ELF-1 (cell line): ENCODE measurements at places on chromosomes 1 and 21.

DNA sequence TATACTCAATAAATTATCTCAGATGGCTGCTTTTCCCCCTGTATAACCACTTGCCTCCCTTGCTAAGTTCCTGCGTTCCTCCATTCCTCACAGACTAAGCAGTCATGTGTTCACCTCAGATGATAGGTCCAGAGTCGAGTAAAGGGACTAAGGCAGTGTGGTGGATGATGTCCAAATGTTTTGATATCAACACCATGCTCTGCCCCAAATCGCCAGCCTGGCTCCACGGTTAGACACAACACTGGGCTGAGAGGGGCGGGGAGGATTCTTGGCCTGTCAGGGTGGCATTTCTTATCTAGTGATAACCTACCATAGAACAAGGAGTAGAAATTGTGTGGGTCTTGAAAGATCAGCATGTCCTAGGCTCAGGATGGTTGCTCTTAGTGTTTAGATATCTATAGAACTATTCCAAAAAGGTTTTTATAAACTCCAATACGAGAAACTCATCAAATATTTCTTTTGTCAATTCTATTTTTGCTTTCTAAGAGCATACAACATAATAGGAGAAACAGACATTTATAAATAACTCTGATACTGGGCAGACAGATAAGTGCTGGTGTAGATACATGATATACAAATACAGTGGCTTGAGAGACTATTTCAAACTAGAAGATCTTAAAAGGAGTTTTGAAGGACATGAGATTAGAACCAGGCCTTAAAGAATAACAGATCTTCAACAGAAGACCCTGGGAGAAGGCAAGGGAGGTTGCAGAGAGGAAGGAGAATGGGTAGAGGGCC is 21.5 kb downstream of the GJA5 start:
- DNase-seq: no peak

DNA sequence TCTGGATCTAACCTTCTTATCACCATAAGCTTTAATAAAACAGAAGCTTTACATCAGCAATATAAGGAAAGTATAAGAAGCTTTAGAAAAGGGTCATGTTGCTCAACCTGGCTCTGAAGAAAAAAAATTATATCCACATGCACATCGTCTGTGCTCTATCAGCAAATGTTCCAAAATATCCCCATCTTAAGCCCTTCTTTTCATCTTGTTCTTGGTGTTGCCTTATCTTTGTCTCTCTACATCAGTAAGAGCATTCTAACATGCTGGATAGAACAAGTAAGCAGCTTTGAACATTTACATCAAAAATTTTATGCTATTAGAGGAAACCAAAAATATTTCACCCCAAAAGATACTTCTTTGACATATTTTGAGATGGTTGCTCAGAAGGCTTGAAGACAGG is 157.8 kb upstream of the SNX7 start:
- no peak for DNase-seq

- no peak for DNase-seq
Measured at GRCh38 chr1:212683357-212683722, 16.3 kb downstream of the BATF3 start.

DNA sequence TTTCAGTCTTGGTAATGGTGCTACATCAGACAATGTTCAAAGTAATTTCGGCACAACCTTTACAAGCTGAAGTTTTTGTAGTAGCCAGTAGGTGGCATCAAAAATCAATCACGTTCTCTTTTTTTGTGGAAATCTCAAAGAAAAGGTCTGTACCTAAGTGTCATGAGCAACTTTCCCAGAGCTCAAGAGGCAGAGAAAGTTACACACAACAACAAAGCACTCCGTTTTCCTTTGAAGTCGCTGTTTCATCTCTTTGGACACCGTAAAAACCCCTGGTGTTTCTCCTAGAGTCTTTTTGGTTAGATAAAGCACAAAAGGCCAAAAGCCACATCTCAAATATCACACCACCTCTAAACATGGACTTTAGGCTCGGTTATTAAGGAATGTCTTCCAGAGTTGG is 131.6 kb downstream of the LHX8 start:
- peak; percentile 51 for DNase-seq

GRCh38 chr1:236844499-236845271 is 49.6 kb downstream of the MTR start:
- DNase-seq: peak; percentile 56

DNA sequence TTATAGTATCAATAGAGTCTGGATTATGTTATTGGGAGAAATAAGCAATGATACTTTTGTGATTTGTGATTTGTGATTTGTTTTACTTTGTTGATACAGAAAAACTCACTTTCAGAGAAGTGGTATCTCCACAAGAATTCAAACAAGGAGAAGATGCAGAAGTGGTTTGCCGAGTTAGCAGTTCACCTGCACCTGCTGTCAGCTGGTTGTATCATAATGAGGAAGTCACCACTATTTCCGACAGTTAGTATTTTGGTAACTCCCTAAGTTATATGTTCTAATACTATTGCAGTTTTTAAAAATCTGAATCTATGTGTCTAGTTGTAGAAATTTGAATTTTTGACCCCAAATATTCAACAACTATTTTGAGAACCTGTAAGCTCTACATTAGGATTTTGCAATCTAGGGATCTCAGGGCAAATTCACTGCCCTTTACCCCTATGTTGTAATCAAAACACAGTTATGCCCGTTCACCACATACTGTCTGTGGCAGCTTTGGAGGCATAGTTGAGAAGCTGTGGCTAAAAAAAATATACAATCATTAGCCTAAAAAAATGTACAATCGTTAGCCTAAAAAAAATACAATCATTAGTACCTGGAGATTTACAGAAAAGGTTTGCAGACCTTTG is 288.1 kb downstream of the NCAM2 start:
- DNase-seq: no peak

DNA sequence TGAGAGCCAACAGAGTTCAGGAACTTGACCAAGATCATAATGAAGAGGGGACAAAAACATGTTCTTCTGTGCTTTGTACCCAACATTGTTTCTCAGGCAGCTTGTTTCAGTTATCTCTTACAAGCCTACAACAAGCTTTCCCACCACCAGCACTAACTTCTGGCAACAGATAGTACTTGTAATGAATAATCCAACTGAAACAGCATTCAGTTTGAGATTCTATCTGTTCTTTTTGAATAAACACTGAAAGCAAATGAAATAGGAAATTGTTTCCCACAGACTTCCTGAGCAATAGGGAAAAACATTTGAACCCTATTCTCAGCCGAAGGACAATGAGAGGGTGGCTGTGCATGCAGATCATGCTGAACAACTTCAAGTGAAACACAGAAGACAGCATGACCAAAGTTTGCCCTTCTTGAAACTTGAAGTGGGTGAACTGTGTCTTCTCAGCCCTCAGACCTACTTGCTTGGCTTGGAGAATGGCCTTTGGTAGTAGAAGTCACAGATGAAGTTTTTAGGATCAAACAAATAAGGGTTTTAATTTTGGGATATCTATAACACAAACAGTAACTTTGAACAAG is 11.2 kb upstream of the HOOK1 start:
- DNase-seq: no peak

- no peak for DNase-seq
Measured at GRCh38 chr1:240255922-240256321, 164.2 kb downstream of the FMN2 start.

DNA sequence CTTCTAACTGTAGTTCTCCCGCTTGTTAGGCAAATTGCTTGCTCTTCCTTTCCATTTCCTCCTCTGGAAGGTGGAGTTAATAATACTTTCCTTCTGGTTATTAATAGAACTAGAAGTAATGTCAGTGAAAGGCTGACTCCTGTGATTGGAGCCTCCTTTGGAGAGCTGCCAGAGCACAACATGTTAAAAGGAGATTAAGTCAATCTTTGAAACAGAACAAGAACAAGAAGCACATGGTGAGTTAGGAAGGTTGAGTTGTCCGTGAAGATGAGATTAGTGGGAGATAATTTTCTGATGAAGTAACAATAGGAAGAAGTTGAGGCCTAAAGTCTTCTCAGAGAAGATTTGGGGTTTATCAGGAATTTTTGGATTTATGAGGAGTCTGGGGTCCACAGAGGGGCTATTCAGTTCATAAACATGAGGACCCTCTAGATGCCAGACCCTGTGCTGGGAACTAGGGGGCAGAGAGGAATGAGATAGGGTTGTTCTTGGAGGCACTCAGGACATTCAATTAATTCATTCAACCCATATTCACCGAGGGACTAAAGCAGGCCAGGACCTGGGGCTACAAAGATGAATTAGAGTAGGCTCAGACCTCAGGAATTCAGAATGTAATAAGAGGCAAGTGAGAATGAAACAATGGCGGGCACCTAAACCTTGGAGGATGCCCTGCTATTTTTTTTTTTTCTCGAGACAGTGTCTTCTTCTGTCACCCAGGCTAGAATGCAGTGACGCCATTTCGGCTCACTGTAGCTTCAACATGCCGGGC is 40.7 kb upstream of the DHCR24 start:
- DNase-seq: no peak

GRCh38 chr1:59768792-59769735 is 45.7 kb upstream of the HOOK1 start:
- peak; percentile 48 for DNase-seq

GRCh38 chr1:27562021-27562420 is 41.9 kb downstream of the AHDC1 start:
- DNase-seq: no peak

GRCh38 chr1:58123051-58123450 is 423.5 kb downstream of the OMA1 start:
- DNase-seq: no peak

GRCh38 chr1:33141781-33142180 is 40.1 kb downstream of the TRIM62 start:
- no peak for DNase-seq

DNA sequence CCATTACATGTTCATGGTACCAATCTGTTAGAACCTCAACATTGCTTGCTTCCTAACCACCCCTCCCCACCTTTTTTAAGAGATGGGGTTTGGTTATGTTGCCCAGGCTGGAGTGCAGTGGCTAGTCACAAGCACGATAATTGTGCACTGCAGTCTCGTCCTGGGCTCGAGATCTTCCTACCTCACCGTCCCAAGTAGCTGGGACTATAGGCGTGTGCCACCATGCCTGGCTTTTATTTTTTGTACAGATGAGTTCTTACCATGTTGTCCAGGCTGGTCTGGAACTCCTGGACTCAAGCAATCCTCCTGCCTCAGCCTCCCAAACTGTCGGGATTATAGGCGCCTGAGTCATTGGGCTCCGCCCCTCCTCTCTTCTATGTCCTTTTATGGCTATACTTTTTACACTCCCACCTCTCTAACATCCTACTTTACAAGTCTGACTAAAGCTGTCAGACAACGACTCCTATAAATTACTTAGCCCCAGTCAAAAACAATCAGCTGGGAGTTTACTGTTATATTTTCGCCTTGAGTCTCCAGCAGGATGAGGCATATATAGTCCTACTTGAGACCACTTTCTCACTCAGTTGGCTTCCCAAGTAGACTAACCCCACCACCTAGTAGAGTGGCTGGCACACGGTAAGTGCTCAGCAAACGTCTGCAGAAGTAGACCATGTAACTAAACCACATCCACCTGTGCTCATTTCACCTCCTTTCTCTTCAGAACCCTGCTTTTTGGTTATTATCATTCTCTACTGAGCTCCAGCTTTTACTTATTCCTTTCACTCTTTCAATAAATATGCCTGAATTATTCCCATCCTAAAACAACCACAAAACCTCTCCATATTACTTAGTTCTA is 13.8 kb downstream of the ENSA start:
- no peak for DNase-seq

GRCh38 chr1:205069371-205070125 is 14.7 kb downstream of the TMEM81 start:
- DNase-seq: no peak

DNA sequence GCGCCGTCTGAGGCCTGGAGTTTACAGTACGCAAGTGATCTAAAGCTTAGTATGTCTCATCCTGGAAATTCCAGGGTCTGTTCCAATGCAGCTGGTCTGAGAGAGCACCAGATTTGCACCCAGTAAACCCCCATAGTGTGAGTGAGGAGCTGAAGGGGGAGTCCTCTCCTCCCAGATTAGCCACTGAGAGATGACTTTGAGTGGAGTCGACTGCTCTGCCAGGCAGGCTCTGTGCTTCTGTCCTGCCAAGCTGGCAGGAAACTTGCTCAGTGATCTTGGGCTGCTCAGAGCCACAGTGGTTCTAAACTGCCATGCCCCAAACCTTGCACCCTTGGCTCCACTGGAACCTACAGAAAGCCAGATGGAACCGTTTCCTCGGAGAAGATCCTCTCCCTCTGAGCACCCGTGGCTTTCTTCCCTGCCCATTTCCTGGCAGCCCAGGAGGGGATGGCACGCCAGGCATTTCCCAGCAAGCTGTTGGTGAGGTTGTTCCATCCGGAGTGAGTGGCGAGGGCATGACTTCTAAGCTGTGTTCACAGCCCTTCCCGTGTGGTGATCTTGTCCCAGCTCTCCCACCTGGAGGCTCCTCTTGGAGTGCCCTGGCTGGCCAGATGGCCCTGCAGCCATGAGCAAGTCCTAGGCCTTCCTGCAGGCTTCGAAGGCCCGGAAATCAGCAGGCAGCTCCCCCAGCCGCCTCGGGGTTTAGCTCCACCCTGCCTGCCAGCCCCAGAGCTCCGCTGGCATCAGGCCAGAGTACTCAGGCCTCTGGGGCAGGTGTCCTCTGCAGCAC is 125.9 kb upstream of the VAMP3 start:
- DNase-seq: no peak

DNA sequence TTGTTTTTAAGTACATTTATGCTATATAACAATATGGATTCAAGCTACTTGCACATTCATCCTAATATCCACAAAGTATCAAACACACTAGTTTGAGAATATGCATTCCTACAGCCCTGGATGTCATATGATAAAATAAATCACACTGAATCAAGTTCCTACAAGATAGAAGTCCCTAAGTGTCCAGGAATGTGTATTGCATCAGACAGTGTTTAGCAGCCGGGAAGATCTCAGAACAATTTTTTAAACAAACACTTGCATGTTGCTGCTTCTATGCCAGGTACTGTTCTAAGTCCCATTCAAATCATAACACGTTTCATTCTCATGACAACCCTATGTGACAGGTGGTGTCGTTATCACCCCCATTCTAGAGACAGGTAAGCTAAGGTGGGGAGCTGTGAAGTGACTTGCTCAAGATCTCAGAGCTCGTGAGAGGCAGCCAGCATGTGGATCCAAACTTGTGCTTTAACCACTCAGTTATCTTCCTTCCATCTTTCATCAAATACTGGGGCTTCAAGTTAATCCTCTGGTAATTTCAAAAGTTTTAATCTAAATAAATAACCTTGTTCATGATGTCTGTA is 68.3 kb upstream of the KIF26B start:
- no peak for DNase-seq

DNA sequence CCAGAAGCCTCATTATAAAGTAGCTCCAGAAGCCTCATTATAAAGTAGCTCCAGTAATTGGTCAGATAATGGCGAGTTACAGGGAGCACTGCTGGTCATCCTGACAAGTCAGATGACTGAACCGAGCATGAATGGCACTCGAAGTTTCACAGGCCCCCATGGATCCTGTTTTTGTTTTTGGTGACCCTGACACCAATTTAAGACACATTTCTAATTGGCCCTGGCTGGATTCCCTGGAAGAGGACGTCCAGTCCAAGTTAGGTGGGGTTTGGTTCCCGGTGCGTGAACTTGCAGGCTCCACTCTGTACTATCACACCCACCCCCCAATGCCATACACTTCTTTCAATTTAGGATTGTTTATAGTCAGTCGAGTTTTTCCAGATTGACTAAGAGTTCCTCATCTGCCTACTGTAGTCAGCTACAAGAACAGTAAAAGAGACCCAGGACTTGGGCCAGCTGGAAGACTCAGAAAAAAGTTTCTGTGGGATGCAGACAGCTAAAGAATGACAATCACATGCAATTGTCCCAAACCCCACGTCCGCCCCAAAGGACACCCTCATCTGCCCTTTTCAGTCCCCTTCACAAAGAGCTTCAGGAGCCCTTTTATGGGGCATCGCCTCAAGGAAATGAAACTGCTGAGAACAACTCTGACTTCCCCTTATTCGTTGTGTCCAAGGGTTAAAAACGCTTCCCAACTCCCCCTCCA is 2.7 kb downstream of the DHRS3 start:
- no peak for DNase-seq
